ENCODE measurements at places on chromosomes 7 and 10. TPM values are rescaled to one million over a fixed set of nuclear protein-coding genes. Genes with fewer than 3 reads are reported as not detected.

The LRMDA gene
- total RNA-seq: 18.3 TPM

The GRID2IP gene
- not detected for total RNA-seq

The SPDYE16 gene
- not detected for total RNA-seq

The PRKRIP1 gene
- total RNA-seq: 16.9 TPM

The INPP5F gene
- total RNA-seq: 16.3 TPM

The KCNMA1 gene
- 0.19 TPM for total RNA-seq

The LBX1 gene
- not detected for total RNA-seq

The TMED4 gene
- 87.9 TPM for total RNA-seq

The CLDN3 gene
- not detected for total RNA-seq

The HDAC9 gene
- 14.7 TPM for total RNA-seq

The BICC1 gene
- 0.48 TPM for total RNA-seq

The CUBN gene
- 11.8 TPM for total RNA-seq

The MYL10 gene
- total RNA-seq: not detected

The PTN gene
- not detected for total RNA-seq

The CTAGE6 gene
- total RNA-seq: 0.65 TPM

The SPAM1 gene
- not detected for total RNA-seq

The GFRA1 gene
- total RNA-seq: 0.86 TPM

The ENTPD1 gene
- total RNA-seq: 40.5 TPM

The STAG3 gene
- total RNA-seq: 2.0 TPM

The NSUN5 gene
- 5.3 TPM for total RNA-seq

The RBP3 gene
- not detected for total RNA-seq

The LIPK gene
- not detected for total RNA-seq

The CYP2C18 gene
- not detected for total RNA-seq

The IL2RA gene
- not detected for total RNA-seq

The NPS gene
- not detected for total RNA-seq

The SLC18A3 gene
- total RNA-seq: not detected

The ANAPC16 gene
- total RNA-seq: 44.4 TPM

The PDE6C gene
- total RNA-seq: not detected

The WNT8B gene
- not detected for total RNA-seq

The STOX1 gene
- total RNA-seq: under 0.01 TPM

The SDHAF3 gene
- 3.4 TPM for total RNA-seq

The TLX1 gene
- not detected for total RNA-seq

The GIMAP4 gene
- total RNA-seq: 166 TPM

The MTURN gene
- 9.5 TPM for total RNA-seq

The RELN gene
- 59.3 TPM for total RNA-seq

The WEE2 gene
- not detected for total RNA-seq

The IFIT2 gene
- total RNA-seq: 2.7 TPM

The H2BK1 gene
- not detected for total RNA-seq

The SBDS gene
- 77.1 TPM for total RNA-seq

The DNAJC12 gene
- total RNA-seq: 4.9 TPM

The GIMAP5 gene
- 63.7 TPM for total RNA-seq

The NEUROG3 gene
- total RNA-seq: not detected

The ANTXRL gene
- total RNA-seq: not detected

The AGAP6 gene
- 4.7 TPM for total RNA-seq

The CALML3 gene
- not detected for total RNA-seq

The SMKR1 gene
- not detected for total RNA-seq

The CRHR2 gene
- total RNA-seq: not detected

The ZNF425 gene
- total RNA-seq: 2.3 TPM

The STAMBPL1 gene
- 1.2 TPM for total RNA-seq

The PTPRZ1 gene
- not detected for total RNA-seq

Data from vein endothelial cell (primary cell).